ENCODE measurements at places on chromosomes 6 and 20.

DNA sequence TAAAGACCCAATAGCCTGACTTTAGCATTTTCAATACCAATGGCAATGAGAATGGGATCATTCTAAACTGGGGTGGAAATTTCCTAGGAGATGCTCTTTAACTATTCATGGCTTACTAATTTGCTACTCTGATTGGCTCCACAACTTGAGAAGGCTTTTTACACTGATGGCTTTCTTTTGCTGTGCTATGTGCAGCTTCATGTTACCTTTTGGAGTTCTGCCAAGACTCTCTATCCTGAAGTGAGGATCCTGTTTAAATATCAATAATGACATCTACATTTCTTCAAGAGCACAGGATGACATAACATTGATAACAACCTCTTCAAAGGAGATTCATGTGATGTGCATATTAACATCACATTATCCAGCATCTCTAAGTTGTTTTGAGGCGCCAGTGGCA, 43.4 kb upstream of the SIRPG start:
- no peak for DNase-seq

DNA sequence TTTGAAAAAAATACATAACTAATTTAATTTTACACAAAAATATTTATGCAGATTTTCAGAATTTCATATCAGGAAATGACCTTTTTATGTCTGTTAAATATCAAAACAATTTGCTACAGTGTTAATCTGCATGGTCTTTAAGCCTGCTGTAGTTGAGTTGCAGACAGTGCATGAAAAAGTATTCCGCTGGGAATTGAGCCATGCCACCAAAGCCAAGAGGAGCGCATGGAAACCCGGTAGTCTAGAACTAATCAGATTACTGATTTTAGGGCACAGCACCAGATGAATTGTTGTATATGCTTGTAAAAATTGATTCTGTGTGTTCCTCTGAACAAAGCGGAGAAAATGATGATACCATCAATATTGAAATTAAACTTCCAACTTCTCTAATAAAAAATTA, 34.3 kb upstream of the LAMP5 start:
- no peak for DNase-seq

DNA sequence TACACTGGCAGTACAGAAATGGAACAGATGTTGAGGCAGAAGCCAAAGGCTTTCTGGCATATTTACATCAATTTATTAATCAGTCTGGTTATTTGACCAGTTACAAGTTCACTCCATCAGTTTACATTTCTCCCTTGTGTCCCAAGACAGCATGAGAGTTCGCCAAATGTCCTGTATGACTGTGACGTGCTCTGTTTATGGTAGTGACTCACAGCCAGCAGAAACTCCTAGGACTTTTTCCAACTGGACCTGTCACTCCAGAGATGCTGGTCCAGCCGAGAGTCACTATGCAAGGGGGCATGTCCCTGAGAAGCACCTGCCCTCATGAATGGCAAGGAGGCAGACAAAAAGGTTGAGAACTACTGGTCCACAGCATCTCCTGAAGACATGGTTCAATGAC, 160.0 kb downstream of the LRFN2 start:
- no peak for DNase-seq

- no peak for DNase-seq
Measured at GRCh38 chr6:48985025-48985424, 478.0 kb downstream of the MMUT start.

- DNase-seq = no peak
Measured at GRCh38 chr6:94597487-94597886, 979.8 kb upstream of the MANEA start.

- DNase-seq = no peak
Measured at GRCh38 chr20:48714764-48715163, 113.0 kb downstream of the PREX1 start.

DNA sequence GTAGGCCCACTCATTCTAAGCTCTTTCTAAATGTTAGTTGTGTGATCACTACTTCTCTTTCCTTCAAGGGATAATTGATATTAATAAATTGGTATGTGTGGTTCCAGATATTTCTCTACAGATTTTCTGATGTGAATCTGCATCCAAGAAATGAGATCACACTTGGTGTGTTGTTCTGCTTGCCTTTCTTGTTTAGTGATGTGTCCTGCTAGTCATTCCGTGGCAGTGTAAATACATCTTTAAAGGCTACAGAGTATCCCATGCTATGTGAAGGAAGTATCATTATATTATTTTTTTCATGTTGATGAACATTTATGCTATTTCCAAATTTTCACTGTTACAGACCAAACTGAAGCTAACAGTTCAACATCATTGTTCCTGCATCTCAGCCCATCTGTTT, 13.2 kb downstream of the CDH26 start:
- no peak for DNase-seq

DNA sequence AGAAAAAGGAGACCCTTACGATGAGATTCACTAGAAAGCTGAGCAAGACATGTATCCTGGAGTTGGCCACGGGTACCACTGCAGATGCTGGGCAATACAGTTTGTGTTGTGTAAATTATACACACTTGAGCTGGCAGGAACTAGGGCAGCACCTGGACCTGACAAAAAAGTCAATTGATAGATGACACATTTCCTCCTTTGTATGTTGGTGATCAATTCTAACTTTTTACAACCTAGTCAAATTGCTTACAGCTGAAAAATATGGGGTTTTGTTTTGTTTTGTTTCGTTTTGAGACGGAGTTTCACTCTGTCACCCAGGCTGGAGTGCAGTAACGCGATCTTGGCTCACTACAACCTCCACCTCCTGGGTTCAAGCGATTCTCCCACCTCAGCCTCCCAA, 108.9 kb downstream of the UST start:
- no peak for DNase-seq

DNA sequence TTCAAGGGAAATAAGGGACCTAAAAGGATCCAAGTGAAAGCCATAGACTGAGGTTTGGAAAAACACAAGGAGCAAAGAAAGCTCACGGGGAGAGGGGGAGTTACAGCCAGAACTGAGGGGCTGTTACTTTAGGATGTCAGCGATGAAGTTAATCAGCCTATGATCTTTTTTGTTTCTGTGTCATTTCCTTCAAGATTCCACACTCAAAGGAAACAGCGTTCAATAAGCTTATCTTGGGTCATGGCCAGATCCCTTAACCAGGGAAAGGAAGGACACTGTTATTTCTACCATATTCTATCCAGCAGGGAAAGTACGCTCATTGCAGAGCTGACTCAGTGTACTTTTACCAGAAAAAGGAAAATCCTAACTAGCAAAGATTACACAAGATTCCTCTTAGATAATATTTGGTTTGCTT, 132.8 kb downstream of the PFDN4 start:
- no peak for DNase-seq

- DNase-seq = no peak
Measured at GRCh38 chr20:39069976-39070375, 107.8 kb downstream of the DHX35 start.

- no peak for DNase-seq
Measured at GRCh38 chr6:84166395-84166794, 61.0 kb downstream of the CEP162 start.

GRCh38 chr6:20483887-20484497, 50.3 kb upstream of the CDKAL1 start:
- DNase-seq = no peak

GRCh38 chr6:24795106-24795505, 3.6 kb downstream of the ARMH2 start:
- DNase-seq = no peak

- DNase-seq = no peak
Measured at GRCh38 chr20:50686821-50687220, 4.5 kb downstream of the RIPOR3 start.

DNA sequence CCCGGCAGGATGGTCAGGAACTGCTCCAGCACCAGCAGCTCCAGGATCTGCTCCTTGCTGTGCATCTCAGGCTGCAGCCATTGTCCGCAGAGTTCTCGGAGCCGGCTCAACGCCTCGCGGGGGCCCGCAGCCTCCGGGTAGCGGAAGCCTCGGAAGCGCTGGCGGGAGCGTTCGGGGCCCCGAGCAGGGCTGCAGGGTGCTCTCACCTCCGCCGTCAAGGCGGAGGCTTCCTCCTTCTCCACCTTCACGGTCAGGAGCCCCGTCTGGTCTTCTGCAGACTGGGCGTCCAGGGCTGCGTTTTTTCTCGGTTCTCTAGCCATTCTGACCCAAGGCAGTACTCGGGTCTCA, 434 bp downstream of the ZKSCAN4 start:
- no peak for DNase-seq

DNA sequence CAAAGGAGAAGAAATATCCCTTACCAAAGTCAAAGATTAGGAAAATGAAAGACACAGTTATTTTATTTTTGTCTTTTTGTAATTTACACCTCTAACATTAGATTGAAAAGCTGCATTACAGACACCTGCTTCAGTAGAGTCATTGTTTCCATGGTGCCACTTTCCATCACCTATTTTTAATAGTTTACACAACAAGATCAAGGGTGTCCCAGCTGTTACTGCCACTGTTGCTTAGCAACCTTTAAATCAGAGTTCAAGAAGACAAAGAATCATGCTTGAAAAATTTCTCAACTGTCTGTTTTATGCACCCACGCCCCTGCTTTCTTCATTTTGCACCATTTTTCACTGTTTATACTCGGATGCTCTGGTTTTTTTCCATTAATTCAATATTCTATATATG, 668.2 kb upstream of the GJE1 start:
- no peak for DNase-seq

- no peak for DNase-seq
Measured at GRCh38 chr6:40148882-40149573, 214.8 kb upstream of the MOCS1 start.

GRCh38 chr6:5191722-5192121, 69.0 kb downstream of the LYRM4 start:
- DNase-seq = no peak

GRCh38 chr6:37021356-37022129, 16.1 kb downstream of the FGD2 start:
- DNase-seq = no peak

DNA sequence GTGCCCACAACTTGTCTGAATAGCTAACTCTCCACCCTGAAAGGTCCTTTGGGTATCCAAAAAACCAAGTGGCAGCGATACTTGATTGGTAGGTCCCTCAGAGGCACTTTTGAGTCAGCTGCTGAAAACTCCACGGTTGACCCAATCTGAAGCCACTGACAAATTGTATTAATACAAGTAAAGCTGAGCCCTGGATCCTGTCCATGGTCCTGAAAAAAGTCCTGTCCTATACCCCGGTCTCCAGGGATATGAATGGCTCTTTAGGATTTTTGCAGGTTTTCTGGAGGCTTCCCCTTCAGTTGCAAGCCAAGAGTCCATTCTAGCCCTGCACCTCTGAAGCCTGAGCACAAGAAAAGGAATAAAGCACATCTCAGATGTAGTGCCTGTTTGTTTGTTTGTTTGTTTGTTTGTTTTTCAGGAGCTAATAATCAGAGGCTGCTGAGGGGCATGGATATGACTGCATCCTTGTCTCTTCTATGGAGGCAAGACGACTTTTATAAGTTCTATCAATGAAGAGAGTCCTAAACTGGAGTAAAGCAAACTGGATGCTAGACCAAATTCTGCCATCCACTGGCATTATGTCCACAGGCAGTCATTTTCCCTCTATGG, 1.7 kb upstream of the SLC12A5 start:
- no peak for DNase-seq

DNA sequence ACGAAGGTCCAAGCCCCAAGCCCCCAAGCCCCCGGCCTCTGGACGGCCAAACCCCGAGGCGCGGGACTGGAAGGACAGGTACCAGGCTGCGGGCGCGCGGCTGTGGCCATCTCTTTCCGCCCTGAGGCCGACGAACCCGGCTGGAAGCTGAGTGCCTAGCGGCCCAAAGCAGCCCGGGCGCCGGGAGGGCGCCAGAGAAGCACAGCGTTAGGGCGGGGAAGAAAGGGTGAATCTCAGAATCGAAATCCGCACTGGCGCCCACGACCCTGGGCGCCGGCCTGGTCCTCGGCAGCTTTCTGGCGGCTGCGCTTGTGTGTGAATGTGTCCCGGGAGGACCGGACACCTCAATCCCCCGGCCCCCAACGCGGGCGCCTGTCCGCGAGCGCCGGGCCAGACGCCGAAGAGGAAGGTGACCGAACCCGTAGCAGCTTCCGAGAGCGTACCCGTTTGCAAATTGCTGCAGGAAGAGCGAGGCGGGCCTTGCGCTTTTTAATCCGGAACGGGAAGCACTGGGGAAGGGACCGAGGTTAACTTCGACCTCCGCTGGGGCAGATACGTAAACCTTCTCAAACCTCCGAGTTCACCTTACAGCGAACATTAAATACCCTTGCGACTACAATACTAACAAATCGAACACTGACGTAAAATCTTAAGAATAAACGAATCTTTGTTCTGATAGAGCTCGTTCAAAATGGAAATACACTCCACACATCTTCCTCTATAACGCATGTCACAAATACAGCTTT, 2.9 kb downstream of the NRN1 start:
- no peak for DNase-seq

GRCh38 chr20:50310673-50311051, 120.0 kb downstream of the CEBPB start:
- no peak for DNase-seq

GRCh38 chr6:44843734-44844133, 456.2 kb downstream of the CDC5L start:
- DNase-seq = no peak

DNA sequence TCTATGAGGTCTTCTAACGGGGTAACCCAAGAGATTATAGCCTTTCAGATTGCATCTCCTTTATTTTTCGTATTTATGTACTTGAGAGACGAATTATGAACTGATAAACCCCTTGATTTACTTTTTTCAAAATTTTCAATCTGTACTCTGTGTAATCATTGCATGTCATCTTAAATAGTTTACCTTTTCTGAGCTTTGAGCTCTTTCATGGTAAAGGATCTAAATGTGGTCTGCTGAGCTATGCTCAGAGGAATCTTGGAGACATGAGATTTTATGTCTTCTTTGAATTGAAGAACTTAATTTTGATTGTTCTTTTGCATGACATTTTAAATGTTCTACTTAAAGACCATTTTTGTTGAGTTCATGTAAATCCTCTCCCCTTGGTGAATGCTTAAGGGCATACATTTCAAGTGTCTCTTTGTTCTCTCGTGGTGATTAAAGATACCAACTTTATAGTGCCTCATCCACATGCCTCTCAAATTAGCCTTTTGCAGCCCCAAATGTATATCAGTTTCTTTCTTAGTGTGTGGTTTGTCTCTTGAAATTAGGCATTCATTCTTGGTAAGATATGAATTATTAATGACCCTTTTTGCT, 116.3 kb upstream of the SCGN start:
- DNase-seq = no peak

DNA sequence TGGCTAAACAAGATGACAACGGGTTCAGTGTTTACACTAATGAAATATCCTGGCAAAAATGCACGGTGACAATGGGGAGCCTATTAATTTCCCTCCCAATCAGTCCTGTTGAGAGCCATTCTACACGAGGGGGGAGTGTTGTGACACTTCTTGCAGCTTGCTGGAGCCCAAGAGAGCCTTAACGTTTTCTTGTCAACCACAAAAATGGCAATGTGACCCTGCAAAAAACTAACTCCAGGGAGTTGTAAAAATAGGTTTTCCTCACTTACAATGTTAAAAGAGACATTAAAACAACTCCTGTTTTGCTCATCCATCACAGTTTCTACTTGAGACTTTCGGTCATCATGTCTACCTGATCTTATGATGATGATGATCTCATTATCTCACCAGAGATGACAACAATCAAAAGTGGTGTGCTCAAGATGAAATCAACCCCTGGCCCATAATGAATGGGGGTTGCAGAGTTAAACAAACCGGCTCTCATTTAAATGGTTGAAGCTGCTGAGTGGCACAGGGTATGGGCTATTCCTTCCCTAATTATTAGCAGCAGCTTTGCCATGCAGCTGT, 57.9 kb downstream of the GJA10 start:
- DNase-seq = no peak

GRCh38 chr20:47038566-47039560, 144.2 kb downstream of the EYA2 start:
- no peak for DNase-seq

Measured in activated gamma-delta T cell (primary cell).